ENCODE measurements at places on chromosomes 12 and 14.

GRCh38 chr12:25319233-25319984 lies 68.7 kb upstream of the KRAS start:
- DNase-seq: no peak

GRCh38 chr12:49028666-49029275 lies 10.2 kb upstream of the PRKAG1 start:
- DNase-seq: no peak

DNA sequence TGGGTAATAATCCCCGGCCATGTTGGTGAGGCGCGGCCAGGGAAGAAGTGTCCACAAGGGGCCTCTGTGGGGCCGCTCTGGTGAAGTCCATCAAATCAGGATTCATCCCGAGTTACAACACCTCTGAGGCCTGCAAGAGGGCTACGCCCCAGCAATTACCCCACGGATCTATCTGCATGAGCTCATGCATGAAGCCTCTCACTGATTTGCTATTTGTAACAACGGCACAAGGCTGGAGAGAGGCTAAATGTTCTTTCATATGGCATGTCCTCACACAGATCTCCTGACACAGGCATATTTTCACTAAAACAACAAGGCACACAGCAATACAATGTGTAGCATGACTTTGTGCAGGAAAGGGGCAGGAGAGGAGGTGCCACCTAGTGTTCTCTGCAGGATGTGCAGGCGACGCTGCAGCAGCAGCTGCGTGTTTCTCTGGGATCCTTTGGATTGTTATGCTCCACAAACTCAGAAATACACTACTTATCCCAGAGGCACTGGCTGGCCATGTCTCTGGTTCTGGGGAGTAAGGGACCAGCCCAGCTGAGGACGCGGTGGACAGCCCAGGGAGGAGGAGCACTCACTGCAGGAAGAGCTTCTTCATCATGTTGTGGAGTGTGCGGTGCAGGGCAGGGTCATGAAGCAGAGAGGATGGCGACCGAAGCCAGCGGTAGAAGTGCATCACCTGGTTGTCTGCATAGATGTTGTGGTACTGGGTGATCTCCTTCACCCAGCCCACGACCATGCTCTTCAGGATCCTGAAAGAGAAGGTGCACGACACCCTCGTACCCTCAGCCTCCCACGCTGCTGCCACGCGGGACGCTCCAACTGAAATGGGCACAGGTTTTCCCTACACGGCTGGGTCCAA lies 20.2 kb downstream of the P2RX2 start:
- DNase-seq: peak; percentile 25

GRCh38 chr14:61388173-61388975 lies 67.0 kb downstream of the PRKCH start:
- DNase-seq: peak; percentile 25

DNA sequence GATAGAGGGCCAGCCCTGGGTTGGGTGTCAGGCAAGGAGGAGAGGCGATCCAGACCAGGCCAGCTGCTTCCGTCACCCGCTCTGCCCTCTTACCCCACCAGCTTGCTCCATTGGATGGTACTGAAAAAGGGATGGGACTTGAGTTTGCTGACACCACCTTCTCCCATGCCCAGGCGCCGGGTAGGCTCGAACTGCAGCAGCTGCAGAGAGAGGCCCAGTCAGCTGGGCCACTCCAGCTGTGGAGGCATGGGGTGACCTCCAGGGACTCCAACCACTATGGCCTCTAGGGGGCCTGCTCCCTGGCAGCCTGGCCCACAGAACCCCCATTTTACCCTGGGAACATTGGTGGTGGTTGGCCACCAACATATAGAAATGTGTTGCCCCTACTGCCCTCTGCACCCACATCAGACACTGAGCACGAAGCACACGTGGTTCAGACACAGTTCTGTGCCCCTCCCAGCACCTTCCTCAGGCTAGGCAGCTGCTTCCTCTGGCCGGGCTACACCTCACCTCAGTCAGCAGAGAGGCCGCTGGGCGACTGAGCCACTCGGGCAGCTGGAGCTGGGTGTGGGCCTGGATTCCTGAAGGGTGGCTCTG lies 16.0 kb downstream of the RPS6KL1 start:
- DNase-seq: no peak

DNA sequence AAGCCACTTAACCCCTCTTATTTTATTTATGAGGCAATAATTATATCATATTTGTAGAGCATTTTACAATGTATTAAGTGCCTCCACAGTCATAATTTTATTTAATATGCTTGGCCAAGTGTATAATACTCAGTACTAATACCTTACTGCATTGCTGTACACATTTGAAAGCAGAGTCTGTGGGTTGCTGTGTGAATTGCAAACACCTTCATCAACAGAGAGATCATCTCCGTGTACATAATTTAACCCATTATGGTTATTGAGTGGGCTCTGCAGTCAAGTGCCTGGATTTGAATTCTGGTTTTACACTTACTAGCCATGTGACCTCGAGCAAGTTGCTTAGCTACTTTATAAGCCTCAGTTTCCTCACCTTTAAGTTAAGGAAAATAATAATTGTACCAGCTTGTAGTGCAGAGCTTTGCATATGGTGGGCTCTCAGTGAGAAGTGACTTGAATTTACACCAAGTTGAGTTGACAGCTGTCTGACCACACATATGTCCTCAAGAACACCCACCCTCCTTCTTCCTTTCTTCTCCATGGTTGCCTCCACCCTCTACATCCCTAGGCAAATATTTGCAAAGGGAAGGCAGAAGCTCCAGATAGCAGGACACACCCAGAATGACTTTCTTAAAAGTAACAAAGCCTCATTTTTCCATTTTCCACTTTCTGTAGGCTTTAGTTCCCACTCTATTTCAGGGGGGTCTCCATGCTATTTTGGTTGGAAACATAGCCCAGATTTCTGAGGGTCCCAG lies 12.3 kb downstream of the CRACR2A start:
- no peak for DNase-seq

- no peak for DNase-seq
These were observed 51.2 kb downstream of the IRAK3 start for GRCh38 chr12:66240096-66240820.

GRCh38 chr12:52307836-52308805 lies 13.1 kb downstream of the KRT83 start:
- peak; percentile 18 for DNase-seq

DNA sequence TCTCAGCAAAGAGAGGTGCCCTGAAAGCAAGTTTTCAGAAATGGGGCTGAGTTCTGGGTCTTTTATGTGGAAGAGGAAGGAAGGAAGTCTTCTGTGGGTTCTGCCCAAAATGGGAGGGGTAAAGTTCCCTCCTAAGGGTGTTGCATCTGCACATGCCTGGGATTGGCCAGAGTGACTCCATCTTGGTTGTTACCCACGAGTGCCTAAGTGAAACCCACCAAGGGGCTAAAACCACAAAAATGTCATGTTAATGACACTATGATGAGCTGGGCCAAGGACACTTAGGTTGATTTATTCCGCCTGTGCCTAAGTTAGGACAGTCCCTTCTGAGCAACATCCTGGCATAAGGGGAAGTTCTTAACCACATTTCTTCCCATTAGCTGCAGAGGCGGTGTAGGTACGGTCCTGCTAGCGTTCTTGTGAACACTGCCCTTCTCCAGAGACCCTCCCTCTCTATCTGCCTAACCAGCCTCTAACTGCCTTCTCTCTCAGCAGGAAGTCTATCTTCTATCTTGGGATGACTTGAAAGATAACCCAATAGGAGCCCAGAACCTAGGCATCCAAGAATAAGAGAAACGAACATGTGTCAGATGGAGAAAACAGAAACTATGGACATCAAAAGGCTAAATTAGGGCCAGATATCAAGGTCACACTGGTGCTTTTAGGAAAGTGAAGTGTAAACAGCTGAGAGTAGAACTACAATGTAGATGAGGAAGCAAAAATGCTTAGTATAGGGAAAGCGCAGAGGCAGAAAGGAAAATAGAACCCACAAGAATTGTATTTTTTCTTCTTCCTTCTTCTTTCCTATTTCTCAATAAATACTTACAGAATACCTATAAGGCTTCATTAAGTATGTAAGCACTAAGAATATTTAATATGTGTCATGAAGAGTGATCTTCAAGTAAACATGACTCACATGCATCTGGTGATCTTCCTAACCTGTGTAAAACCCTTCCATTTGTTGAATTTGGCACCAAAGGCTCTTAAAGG lies 104.2 kb upstream of the AMN1 start:
- DNase-seq: no peak

GRCh38 chr12:63075376-63076060 lies 75.5 kb downstream of the AVPR1A start:
- DNase-seq: no peak

DNA sequence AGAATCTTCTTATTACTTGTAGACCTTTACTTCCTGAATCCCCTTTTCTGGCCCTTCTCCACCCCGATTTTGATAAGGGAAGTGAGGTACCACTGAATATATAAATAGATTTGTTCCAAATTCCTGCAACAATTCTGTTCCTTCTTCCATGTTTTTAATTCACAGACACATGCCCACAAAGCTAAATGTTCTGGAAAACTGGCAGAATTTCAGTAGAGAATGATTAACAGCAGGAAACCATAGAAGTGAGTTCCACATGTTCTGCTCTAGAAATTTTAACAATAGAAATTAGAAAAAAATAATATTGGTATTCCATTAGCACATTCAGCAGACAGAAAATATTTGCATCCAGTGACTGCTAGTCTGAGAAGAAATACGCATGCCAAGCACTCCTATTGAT lies 139.6 kb downstream of the SLC2A13 start:
- DNase-seq: no peak

GRCh38 chr12:51160814-51161459 lies 12.0 kb downstream of the TFCP2 start:
- DNase-seq: no peak

GRCh38 chr12:68804657-68805591 lies 3.1 kb upstream of the MDM2 start:
- no peak for DNase-seq

DNA sequence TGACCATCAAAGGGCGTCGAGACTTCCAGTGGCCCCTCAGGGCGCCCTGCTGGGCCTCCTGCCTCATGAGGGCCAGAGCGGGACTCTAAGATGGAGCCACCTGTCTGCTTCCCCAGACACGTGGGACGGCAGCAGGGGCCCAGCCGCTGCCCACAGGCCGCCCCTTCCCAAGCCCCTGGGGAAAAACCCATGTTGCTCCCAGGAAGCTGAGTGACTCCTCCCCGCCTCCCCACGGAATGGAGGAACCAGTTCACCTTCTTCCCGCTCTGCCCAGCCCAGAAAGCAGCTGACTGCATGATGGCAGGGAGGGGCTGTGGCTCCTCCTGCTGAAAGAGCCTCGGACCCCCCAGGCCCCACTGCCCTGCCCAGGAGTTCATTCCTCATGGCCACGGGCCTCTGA lies 14.9 kb downstream of the RAB35 start:
- no peak for DNase-seq

DNA sequence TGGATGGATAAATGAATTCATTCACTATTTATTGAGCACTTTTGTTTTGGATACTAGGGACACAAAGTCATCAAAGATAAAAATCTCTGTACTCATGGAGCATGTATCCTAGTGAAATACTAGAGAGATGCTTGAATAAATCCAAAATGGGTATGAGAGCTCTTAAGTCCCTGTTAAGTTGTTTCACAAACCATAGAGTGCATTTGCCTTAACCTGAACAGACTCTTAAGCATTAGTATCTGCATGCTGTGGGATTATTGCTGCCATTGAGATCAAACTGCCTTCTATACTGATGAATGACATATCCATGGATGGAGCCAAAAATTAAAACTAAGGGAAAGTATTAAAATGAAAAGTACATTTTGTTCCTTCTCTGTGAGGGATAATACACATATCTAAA lies 206.5 kb upstream of the KRR1 start:
- DNase-seq: no peak

GRCh38 chr12:20370014-20370386 lies 1.7 kb downstream of the PDE3A start:
- DNase-seq: no peak

- peak; percentile 40 for DNase-seq
These were observed 86.8 kb downstream of the RFLNA start for GRCh38 chr12:124381456-124382296.

- DNase-seq: peak; percentile 24
These were observed 31.9 kb downstream of the GUCY2C start for GRCh38 chr12:14664434-14665023.

- peak; percentile 26 for DNase-seq
These were observed 59.7 kb downstream of the SLC38A1 start for GRCh38 chr12:46209170-46209569.

GRCh38 chr14:84579292-84579691 lies 950.7 kb upstream of the FLRT2 start:
- no peak for DNase-seq

DNA sequence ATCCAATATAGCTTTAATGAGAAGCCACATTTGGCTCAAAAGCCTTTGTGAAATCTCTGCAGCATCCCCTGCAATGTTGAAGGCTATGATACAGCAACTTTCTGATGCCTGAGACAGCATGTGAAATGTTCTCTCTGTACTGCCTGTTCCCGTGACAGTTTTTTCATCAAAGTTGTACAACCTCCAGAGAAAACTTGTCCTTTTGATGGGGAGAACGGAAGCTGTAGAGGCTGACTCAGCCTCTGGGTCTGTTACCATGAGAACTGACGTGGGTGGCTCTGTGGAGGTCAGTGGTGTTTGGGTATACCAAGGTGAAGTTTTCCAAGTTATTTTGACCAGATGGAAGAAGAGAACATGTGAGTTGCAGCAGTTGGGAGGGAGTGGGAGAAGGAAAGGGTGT lies 17.0 kb downstream of the SLC4A8 start:
- DNase-seq: peak; percentile 12

GRCh38 chr14:49984424-49984823 lies 91.5 kb downstream of the ARF6 start:
- DNase-seq: peak; percentile 48

- DNase-seq: no peak
These were observed 12.8 kb downstream of the CHST11 start for GRCh38 chr12:104469523-104469922.

DNA sequence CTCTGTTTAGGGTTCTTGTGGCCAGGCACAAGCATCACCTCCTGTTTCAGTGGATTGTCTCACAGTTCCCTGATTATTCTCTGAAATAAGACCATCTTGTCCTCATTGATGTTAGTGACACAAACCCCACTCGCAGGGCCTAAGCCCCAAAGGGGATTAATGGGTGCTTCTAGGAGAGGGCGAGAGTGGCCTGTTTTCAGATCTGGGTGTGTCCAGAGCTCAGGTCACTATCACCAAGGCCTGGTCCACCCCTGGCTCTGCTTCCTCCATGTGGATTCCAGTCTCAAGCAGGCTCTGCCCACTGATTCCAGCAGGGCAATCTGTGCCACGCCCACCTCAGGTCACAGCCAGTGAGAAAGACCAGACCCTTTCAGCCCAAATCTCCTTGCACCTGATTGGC lies 361.9 kb downstream of the ADGRD1 start:
- no peak for DNase-seq

DNA sequence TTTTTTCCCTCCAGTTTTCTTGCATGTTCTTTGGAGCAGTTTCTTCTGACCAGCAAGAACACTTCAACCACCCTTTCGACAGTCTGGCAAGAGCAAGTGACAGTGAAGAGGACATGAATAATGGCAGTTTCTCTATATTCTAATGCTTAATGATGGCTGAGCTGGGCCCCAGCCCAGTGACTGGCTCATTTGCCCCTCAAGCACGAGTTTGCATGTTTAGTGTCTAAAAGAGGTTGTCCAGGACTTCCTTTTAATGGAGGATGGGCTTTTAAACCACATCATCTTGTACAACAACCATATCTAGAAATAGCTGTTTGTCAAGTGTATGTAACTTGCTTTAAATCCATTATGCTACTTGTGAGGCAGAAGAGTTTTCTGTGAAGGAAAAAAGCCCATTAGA lies 28.4 kb downstream of the RAD9B start:
- DNase-seq: no peak

- no peak for DNase-seq
These were observed 4.7 kb upstream of the C1R start for GRCh38 chr12:7096979-7097378.

All from fibroblast of skin of abdomen (primary cell).